ENCODE measurements at places on chromosomes 1 and 21. TPM values are rescaled to one million over a fixed set of nuclear protein-coding genes. Genes with fewer than 3 reads are reported as not detected.

DNA sequence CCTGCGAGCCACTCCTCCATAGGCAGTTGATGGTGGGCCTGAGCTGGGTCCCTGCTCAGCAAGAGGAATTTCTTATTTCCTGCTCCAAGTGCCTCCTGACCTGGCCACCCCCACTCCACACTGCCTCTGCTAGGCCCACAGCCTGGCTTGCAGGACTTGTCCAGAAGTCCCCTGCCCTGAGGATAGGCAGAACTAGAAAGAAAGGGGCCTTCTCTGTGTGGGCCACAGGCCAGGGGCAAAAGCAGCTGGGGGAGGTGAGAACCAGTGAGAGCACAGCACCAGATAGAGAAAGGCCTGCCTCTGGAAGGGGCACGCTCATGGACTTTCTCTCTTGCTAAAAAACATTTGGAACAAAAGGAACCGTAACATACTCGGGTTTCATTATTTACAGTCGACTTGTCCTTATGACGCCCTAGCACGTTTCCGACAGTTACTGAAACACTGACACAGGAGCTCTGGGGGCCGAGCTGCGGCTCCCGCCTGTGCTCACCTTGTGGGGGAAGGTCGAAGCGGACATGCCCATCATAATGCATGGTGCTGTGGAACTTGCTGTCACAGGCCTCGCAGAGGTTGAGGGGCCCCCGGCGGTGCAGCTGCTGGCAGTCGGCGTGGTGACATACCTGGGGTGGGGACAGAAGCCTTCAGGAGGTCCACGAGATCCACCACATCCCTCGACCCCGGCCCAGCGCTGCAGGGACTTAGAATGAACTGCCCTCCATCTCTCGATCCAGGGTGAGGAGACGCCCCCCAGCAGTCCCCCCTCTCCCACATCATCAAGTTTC lies 11.3 kb upstream of the TNFRSF25 start:
- H3K4me3 ChIP-seq, result no peak overlapping the region
- H3K27me3 ChIP-seq, result no peaks in the 10 kb centered on the region
- no peak overlapping the region for H3K27ac ChIP-seq
- H3K4me1 ChIP-seq, result no peaks in the 10 kb centered on the region
- peak; percentile 47 for DNase-seq

GRCh38 chr1:241172486-241172885 lies 184.5 kb downstream of the RGS7 start:
- no peak overlapping the region for H3K4me3 ChIP-seq
- H3K27me3 ChIP-seq, result no peaks in the 10 kb centered on the region
- H3K27ac ChIP-seq, result no peak overlapping the region
- no peak for DNase-seq
- H3K4me1 ChIP-seq, result no peaks in the 10 kb centered on the region
- H3K36me3 ChIP-seq, result no peaks in the 10 kb centered on the region

GRCh38 chr1:110056285-110056683 lies 14.2 kb downstream of the ALX3 start:
- H3K4me1 ChIP-seq, result no peaks in the 10 kb centered on the region
- DNase-seq, result no peak
- H3K27ac ChIP-seq, result no peak overlapping the region
- no peak overlapping the region for H3K4me3 ChIP-seq
- no peaks in the 10 kb centered on the region for H3K27me3 ChIP-seq

DNA sequence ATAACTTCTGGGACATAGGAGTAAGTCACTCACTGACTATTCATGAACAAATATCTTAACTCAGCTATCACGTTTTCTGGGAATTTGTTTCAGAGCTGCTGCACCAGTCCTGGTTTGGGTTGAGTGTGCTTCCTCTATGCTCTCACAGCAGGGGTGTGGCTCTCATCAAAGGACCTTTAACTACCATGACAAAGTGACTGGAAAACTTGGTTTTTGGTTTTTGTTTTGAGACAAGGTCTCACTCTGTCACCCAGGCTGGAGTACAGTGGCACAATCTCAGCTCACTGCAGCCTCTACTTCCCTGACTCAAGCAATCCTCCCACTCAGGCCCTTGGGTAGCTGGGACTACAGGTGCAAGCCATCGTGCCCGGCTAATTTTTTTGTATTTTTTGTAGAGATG lies 4.1 kb downstream of the ILDR2 start:
- peaks cover 5% of the 10 kb centered on the region for H3K27me3 ChIP-seq
- H3K4me3 ChIP-seq, result no peak overlapping the region
- no peak overlapping the region for H3K27ac ChIP-seq
- DNase-seq, result no peak

DNA sequence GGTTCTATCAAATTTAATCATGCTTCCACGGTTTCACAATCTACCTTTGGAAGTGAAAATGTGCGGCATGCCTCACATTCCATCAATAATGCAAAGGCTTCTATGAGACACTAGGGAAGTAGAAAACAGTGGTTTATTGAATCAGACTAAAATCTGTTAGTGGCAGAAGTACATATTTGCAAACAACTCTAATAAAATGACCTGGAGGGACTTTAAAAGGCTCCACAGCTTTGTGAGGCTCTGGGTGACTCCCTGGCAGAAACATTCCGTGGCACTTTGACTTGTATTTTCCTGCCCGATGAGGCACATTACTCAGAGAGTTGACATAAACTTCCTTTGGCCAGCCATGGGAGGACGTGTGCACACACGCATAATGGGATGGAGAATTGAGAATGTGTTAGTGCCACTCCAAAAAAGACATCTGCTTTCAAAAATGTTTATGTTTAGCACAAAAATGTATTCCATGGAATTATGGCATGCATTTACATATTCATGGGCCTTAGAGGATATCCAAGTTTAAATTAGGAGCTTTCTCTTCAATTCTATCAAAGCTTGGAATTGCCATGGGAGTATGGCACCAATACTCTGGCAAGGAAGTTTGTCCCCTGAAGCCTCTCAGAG lies 60.0 kb upstream of the SSX2IP start:
- no peaks in the 10 kb centered on the region for H3K27me3 ChIP-seq
- H3K36me3 ChIP-seq, result no peaks in the 10 kb centered on the region
- no peak overlapping the region for H3K27ac ChIP-seq
- peaks cover 2% of the 10 kb centered on the region for H3K4me1 ChIP-seq
- no peak for DNase-seq

GRCh38 chr1:67333603-67334002 lies 25.9 kb downstream of the IL12RB2 start:
- no peaks in the 10 kb centered on the region for H3K4me1 ChIP-seq
- H3K36me3 ChIP-seq, result no peaks in the 10 kb centered on the region

DNA sequence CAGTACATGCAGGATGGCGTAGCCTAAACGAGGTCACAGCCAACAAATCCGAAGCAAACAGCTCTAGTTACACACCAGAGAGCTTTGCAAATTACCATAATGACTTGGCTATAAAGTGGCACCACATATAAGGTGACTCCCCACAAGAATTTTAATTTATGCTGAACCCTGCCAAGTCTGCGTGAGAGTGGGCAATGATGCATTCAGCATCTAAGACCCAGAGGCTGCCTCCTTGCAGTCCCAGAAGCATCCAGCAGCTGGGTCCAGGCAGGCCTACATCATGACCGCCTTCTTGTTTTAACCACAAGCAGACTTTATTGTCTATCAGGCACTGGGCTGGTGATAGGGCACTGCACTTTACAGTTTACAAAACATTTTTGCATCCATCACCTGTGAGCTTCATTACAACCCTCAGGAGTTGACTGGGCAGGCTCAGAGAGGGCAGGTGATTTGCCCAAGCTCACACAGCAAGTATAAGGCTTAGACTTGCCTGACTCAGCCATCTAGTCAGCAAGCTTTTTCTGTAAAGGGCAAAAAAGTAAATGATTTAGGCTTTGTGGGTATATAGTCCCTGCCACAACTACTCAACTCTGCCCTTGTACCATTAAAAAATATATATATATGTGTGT lies 134.6 kb downstream of the GLIS1 start:
- no peaks in the 10 kb centered on the region for H3K27me3 ChIP-seq
- no peaks in the 10 kb centered on the region for H3K4me1 ChIP-seq
- H3K36me3 ChIP-seq, result no peaks in the 10 kb centered on the region
- no peak overlapping the region for H3K4me3 ChIP-seq

GRCh38 chr1:64476251-64476952 lies 6.5 kb downstream of the CACHD1 start:
- no peaks in the 10 kb centered on the region for H3K36me3 ChIP-seq
- peak overlapping the region; percentile 19 for H3K4me3 ChIP-seq
- peak overlapping the region; percentile 77 for H3K27ac ChIP-seq
- no peaks in the 10 kb centered on the region for H3K27me3 ChIP-seq
- DNase-seq, result peak; percentile 80
- H3K4me1 ChIP-seq, result peaks cover 28% of the 10 kb centered on the region

DNA sequence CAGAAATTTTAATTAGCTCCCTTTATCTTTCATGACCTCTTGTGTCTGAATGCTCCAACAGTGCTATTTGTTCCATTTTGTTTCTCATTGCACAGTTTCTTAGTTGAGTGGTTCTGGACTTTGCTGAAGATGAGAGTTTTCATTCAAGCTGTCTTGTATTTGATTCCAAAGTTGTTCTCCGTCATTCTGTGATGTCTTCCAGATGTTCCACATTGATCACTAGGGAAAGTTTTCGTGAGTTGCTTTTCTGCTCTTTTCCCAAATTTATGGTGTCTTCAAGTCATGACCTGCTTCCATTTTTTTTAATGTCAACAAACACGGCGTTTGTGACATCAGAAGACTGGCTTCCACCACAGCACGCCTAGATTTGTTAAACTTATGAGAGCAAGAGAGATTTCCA lies 575.5 kb downstream of the MRPL39 start:
- DNase-seq, result no peak
- no peak overlapping the region for H3K4me3 ChIP-seq
- H3K36me3 ChIP-seq, result no peaks in the 10 kb centered on the region
- no peaks in the 10 kb centered on the region for H3K4me1 ChIP-seq

GRCh38 chr1:43207229-43207853 lies 35.2 kb downstream of the CFAP57 start:
- H3K27me3 ChIP-seq, result no peaks in the 10 kb centered on the region
- DNase-seq, result no peak
- peak overlapping the region; percentile 63 for H3K27ac ChIP-seq

- no peaks in the 10 kb centered on the region for H3K27me3 ChIP-seq
- H3K36me3 ChIP-seq, result no peaks in the 10 kb centered on the region
- no peak for DNase-seq
Measured at GRCh38 chr1:110239441-110240430, 29.6 kb downstream of the KCNC4 start.

GRCh38 chr1:200258447-200259375 lies 151.1 kb downstream of the ZNF281 start:
- no peak for DNase-seq
- H3K27ac ChIP-seq, result no peak overlapping the region
- no peak overlapping the region for H3K4me3 ChIP-seq
- no peaks in the 10 kb centered on the region for H3K27me3 ChIP-seq
- H3K36me3 ChIP-seq, result no peaks in the 10 kb centered on the region

DNA sequence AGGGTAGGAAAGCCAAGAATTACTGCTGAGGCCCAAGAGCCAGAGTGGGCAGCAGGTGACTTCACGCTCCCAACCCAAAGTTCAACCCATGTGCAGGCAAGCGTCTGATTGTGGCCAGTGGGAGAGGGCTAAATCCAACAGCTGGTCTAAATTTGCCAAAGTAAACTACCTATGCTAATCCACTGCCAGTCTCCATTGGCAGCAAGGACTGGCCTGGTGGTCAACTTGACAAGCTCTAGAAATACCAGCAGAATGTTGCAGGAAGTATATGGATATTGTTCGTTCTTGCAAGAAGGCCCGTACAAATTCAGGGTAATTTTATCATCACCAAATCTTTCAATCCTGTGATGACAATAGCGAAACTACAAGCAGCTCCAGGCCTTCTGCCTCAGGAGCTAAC lies 1.5 kb downstream of the TMEM63A start:
- DNase-seq, result no peak
- peaks cover 45% of the 10 kb centered on the region for H3K4me1 ChIP-seq
- peak overlapping the region; percentile 96 for H3K27ac ChIP-seq

DNA sequence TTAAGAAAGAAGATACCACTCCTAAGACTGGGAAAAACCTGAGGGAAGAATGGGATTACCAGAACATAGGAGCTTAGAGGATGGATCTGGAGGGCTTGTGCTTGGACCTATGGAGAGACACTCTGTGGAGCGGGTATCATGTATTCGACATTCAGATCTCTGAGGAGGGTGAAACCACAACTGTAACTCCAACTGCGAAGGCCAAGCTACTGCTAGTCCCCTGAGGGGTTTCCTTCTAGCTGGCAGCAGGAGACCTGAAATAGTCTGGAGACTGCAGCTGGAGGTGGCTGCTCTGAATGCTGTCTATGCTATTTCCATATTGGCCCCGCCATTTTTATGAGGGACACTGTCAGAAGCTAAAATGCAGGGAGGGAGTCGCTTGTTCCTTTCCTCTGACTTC lies 462.3 kb downstream of the PTPRC start:
- DNase-seq, result no peak
- no peak overlapping the region for H3K4me3 ChIP-seq
- H3K27me3 ChIP-seq, result no peaks in the 10 kb centered on the region
- H3K27ac ChIP-seq, result no peak overlapping the region
- no peaks in the 10 kb centered on the region for H3K4me1 ChIP-seq

DNA sequence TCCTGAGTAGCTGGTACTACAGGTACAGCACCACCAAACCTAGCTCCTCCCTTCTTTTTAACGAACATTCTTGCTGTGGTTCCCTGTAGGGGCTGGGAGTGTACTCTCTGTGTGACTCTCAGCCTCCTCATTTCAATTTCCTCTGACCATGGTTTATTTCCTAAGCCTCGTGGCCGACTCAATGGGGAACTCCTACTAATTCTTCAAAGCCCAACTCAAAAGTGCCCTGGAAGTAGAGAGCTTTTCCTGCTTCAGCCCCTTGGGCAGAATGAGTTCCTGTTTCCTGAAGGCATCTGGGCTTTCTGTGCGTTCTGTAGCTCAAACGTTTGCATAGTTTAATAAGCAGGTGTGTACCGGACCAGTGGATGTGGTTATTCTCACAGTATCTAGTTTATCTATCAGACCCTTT lies 70.9 kb upstream of the ACOT11 start:
- no peak for DNase-seq
- peaks cover 8% of the 10 kb centered on the region for H3K4me1 ChIP-seq
- H3K4me3 ChIP-seq, result no peak overlapping the region
- H3K27me3 ChIP-seq, result no peaks in the 10 kb centered on the region
- H3K36me3 ChIP-seq, result no peaks in the 10 kb centered on the region

DNA sequence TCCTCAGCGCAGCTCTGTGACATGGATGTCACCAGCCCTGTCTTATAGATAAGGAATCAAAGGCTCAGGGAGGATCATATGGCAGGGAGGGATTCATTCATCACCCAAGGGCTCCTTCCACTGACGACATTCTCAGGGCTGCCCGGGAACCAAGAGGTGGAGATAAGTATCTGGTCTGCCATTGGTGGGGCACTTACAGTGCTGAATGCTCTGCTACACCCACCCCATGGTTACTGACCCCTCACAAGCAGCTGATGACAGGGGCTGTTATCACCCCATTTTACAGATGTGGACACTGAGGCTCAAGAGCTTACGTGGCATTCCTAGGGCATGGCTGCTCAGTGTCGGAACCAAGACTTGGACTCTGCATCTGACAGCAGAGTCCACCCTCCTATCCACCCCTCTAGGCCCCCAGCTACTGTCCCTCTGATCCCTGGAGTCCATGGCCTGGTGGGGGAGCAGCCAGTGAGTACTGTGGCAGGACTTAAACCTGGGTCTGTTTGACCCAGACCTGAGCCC lies 155.1 kb downstream of the PTPRU start:
- H3K27ac ChIP-seq, result no peak overlapping the region
- no peaks in the 10 kb centered on the region for H3K36me3 ChIP-seq
- DNase-seq, result no peak
- H3K27me3 ChIP-seq, result no peaks in the 10 kb centered on the region

- H3K27me3 ChIP-seq, result no peaks in the 10 kb centered on the region
- no peak for DNase-seq
- no peak overlapping the region for H3K27ac ChIP-seq
- H3K4me3 ChIP-seq, result no peak overlapping the region
- H3K4me1 ChIP-seq, result no peaks in the 10 kb centered on the region
Measured at GRCh38 chr1:166036092-166036491, 130.7 kb downstream of the FAM78B start.

Gene UTP11
- 24.2 TPM for polyA plus RNA-seq

Gene ZZZ3
- polyA plus RNA-seq, result 12.3 TPM

Gene LRRC8B
- 2.4 TPM for polyA plus RNA-seq

Gene CD2
- polyA plus RNA-seq, result 0.97 TPM

Gene RBM15
- polyA plus RNA-seq, result 2.2 TPM

Gene FAM131C
- 12.0 TPM for polyA plus RNA-seq

Measured in kidney (tissue), 22 donors.